ENCODE measurements at places on chromosomes 3 and 15.
A peak's percentile ranks its signal among the peaks of the same experiment; 100 is the strongest.

DNA sequence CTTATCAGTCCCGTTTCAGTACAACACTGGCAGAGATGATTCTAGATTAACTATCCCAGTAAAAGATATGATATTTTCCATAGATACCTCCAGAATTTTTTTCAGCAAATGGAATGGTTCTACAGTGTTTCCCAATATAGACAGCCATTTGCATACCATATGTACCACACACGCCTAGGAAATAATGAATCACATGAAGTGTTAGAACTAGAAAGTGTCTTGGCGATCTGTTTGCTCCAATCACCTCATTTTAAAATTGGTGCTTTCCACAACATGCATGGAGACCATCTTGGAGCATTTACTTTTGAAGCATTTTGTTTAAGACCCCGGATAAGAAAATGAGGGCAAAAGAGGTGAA, 2.0 kb downstream of the C2CD4A start:
- DNase-seq = no peak

DNA sequence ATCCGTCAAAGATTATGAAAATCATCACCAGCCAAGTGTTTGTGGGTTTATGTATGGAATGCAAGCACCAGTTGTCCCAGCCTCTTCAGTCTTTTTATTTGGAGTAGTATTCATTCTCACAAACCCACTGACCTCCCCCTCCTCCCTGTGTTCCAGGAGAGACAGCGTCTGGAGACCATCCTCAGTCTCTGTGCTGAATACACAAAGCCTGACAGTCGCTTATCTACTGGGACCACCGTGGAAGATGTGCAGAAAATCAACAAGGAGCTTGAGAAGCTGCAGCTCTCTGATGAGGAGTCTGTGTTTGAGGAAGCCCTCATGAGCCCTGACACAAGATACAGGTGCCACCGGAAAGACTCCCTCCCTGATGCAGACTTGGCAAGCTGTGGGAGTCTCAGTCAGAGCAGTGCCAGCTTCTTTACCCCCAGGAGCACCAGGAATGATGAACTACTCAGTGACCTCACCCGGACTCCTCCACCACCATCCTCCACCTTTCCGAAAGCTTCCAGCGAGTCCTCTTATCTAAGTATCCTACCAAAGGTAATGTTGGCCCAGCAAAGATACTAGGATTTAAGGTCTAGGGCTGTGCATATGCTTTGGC, 54.2 kb downstream of the PHLDB2 start:
- DNase-seq = no peak

DNA sequence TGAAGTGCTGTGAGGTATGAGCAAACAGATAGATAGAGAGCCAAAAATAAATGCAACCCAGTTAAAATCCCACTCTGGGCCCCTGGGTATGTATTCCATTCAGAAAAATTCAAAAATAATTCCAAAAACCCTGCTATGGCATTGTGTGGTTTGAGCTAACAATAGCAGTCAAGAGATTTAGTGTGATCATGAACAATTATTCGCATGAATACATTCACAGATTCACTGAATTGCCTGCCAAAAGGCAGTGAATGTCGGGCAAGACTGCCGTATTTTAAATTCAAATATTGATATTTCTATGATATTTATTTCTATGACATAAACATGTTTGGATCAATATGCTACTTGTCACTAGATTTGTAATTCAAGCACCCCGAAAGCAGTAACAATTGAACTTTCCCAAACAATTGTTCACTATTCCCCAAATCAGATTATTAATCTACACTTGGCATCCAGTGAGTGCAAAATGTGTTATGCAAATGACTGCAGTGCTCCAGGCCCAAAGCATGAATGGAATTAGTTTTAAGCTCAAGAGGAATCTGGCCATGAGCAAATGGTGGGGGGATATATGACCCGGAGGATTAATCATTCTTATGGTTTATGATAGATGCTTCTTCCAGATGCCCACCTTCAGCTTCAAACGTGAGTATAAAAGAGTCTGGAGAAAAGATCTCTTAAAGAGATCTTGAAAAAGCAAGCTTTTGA, 417.0 kb upstream of the MEIS2 start:
- DNase-seq = no peak

DNA sequence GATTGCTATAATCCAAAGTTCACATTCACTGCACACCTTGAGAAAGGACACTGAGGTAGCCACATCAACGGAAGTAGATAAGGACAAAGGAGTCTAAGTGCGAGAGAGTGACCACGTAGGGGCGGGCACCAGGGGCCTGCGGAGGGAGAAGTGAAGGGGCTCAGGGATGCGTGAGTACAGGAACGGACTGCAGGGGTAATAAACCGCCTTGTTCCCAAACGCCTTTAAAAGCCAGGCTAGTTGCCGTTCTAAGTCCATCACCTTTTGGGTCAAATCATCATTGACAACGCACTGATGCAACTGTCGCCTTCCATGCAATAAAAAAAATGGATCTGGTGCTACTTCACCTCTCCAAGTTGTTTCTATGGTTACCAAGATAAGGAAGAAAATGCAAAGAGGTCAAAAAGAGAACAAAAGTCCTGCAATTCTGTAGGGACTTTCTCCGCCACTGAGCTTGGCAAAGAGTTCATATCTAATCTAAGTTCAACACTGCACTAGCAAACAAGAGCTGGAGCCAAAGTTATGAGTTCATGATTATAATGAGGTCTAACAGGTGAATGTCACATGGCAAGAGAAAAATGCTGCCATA, 32.6 kb upstream of the ATP11B start:
- no peak for DNase-seq

DNA sequence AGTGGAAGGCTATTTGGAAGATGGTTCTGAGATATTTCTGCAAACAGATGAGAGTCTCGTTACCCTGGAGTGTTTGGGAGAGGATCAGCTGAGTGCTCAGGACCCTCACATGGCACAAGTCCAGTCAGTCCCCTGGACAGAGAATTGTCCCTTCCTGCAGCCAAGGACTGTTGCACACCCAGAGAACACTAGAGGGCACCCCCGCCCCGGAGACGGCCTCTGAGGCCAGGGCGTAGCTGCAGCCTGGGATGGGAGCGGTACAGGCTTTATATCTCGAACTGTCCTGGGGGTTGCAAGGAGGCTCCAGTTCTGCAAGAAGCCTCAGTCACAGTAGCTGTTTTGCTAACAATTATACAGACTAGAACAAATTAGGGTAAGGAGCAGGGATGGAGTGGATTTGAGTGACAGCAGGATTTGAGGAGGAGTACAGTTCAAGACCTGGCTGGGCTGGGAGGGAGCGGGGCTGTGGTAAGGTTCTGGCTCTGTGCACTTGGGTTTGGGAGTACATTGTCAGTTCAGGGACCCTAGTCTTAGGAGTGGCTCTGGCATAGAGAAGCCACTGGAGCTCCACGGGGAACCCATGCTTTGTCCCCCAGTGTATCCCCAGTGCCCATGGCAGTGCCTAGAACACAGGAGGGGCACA, 67.6 kb upstream of the HACD2 start:
- DNase-seq = peak; percentile 33

GRCh38 chr3:122103821-122104514, 48.8 kb downstream of the CD86 start:
- DNase-seq = no peak

GRCh38 chr15:77327168-77327567, 92.7 kb downstream of the PEAK1 start:
- DNase-seq = no peak
